Lung (tissue), 17 donors: ENCODE measurements at places on chromosomes 2 and 18. TPM values are rescaled to one million over a fixed set of nuclear protein-coding genes. Genes with fewer than 3 reads are reported as not detected.

Gene DSG1
- polyA plus RNA-seq = not detected

Gene CXCR1
- polyA plus RNA-seq = 49.0 TPM

Gene FBXO48
- polyA plus RNA-seq = 0.52 TPM

Gene CYS1
- 1.0 TPM for polyA plus RNA-seq

Gene IL37
- polyA plus RNA-seq = not detected

Gene RBBP8
- 24.9 TPM for polyA plus RNA-seq

Gene CDKL4
- polyA plus RNA-seq = 0.10 TPM

Gene OTOS
- polyA plus RNA-seq = not detected

Gene FBXO41
- 0.93 TPM for polyA plus RNA-seq

Gene UGT1A1
- polyA plus RNA-seq = 0.04 TPM

Gene CABYR
- polyA plus RNA-seq = 0.91 TPM

Gene CKAP2L
- polyA plus RNA-seq = 0.63 TPM

Gene MARCHF4
- 0.04 TPM for polyA plus RNA-seq

Gene CFAP53
- 5.8 TPM for polyA plus RNA-seq

Gene SLC19A3
- 4.6 TPM for polyA plus RNA-seq

Gene BCL11A
- polyA plus RNA-seq = 1.5 TPM

Gene SLC40A1
- 57.4 TPM for polyA plus RNA-seq

Gene PMAIP1
- 4.4 TPM for polyA plus RNA-seq

Gene CDH20
- 0.07 TPM for polyA plus RNA-seq

Gene SH3BP4
- 12.0 TPM for polyA plus RNA-seq

Gene INHBB
- 6.2 TPM for polyA plus RNA-seq

Gene HOXD4
- 0.12 TPM for polyA plus RNA-seq

Gene MOGAT1
- 0.18 TPM for polyA plus RNA-seq

Gene PSMA8
- polyA plus RNA-seq = not detected

Gene ZNF2
- polyA plus RNA-seq = 1.8 TPM

Gene CYP27A1
- 65.3 TPM for polyA plus RNA-seq

Gene FEV
- not detected for polyA plus RNA-seq

Gene RSAD2
- 3.3 TPM for polyA plus RNA-seq

Gene GAREM2
- 1.5 TPM for polyA plus RNA-seq

Gene TRIP12
- 18.6 TPM for polyA plus RNA-seq

Gene EHBP1
- polyA plus RNA-seq = 7.9 TPM

Gene PLEKHH2
- polyA plus RNA-seq = 2.5 TPM

Gene RAB27B
- 5.0 TPM for polyA plus RNA-seq
